CD4-positive, alpha-beta T cell treated with Interferon alpha-2 for 1 hour (primary cell): ENCODE measurements at places on chromosomes 12 and 14.

- DNase-seq = peak; percentile 19
These were observed 12.4 kb downstream of the FBRSL1 start for GRCh38 chr12:132502149-132502881.

DNA sequence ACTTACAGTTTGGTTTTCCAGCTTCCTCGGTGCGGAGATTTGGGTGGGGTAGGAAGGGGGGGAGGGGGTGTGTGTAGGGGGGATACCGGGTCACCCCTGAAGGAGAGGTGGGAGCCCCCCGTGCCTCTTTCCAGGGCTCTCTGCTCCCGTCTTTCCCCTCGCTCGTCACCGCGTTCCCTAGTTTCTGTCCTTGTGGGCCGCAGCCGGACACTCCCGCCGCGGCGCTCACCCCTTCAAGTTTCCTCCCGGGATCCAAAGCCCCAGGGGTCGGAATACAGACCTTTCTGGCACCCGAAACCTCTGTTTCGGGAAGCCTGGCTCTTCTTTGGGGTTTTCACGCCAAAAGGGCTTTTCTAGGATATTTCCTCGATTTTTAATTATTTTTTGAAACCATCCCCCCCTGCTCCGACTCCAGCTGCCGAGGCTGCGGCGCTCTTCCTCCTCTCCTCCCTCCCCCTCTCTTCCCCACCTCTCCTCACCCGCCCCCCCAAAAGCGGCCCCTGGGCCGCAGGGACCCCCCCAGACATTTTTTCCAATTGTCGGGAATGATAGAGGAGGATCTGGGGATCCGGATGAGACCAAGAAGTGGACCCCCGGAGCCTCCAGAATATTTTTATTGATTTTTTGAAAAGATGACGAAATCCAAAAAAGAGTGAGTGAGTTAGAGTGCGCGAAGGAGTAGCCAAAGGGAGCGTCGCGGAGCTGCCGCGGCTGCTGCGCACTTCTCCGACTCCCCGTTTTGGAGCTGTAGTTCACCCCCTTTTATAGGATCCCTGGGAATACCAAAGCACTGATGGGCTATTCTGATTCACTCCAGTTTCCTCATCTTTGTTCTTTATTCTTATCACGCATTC is 1.7 kb downstream of the CCND2 start:
- DNase-seq = no peak

- DNase-seq = no peak
These were observed 100.3 kb downstream of the SETD3 start for GRCh38 chr14:99380402-99380801.

DNA sequence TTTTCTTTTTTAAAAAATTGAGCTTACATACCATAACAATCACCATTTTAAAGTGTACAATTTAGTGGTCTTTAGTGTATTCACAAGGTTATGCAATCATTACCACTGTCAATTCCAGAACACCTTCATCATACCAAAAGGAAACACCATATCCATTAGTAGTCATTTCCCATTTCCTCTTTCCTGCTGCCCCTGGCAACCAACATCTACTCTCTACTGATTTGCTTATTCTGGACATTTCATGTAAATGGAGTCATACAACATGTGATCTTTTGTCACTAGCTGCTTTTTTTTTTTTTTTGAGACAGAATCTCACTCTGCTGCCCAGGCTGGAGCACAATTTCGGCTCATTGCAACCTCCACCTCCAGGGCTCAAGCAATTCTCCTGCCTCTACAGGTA is 66.8 kb upstream of the CFL2 start:
- no peak for DNase-seq

GRCh38 chr12:128815779-128816642 is 7.7 kb downstream of the SLC15A4 start:
- no peak for DNase-seq

DNA sequence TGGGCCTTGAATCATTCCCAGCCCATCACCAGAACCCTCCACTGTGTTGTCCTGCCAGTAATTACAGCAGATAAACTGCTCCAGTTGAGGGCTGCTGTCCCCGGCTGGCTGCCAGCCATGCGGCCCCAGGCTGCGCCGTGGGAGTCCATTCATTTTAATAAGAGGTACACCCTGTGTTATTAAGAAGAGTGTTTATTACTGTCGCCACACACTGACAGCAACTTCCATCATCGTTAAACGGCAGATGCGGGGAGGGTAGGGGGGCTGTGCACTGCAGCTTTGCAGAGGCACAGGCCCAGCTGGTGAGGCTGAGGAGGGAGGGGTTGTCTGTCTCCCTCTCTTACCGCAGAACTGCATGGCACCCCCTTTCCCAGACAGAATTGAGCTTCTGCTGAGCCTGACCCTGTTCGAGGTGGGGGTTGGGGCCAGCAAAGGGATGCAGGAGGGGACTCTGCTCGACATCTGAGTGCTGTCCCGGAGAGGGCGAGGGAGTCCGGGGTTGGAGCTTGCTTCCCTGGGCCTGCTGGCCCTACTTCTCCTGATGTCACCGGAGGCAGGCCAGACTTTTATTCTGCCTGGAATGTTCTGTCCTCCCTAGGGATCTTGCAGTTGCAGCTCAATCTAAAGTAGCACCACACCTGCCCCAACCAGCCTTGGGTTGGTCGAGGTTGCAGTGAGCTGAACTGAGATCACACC is 33.8 kb upstream of the GPATCH2L start:
- no peak for DNase-seq

- DNase-seq = no peak
These were observed 15.9 kb downstream of the RAB35 start for GRCh38 chr12:120100630-120101029.

DNA sequence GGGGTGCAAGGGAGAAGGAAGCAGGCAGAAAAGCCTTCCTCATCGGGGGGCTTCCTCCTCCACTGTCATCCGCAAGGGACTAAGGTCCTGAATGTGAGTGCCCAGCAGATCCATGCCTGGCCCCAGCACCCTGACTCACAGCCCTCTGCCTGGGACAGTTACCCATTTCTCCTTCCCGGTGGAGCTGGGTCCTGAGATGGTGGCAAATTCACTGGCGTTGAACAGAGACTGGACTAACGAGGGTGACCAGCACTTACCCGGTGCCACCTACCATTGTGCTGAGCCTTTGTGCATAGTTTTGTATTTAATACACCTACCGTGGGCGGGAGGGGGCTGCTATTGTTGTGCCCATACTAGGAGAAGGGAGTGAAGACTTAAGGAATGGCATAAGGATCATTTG is 30.9 kb upstream of the PLEKHG6 start:
- no peak for DNase-seq

DNA sequence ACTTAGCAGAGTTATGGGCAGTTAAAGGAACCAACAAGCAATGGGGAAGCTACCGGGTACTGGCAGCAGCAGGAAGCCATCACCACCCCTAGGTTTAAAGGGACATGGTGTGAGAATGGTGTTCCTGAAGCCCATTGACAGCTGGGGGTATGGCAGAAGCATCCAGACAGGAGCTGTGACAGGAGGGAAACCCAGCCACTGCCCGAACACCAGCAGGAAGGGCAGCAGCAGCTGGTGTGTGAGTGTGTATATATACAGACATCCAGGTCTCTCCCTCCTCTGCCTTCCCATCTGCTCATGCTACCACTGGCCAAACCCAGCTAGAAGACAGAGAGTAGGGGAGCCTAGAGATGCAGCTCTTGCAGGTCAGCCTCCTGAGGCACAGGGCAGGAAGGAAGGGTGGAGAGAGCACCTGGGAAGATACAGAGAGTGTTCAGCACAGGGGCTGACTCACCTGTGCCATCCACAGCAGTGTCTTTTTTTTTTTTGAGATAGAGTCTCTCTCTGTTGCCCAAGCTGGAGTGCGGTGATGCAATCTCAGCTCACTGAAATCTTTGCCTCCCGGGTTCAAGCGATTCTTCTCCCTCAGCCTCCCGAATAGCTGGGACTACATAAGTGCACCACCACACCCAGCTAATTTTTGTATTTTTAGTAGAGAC is 9.2 kb upstream of the ADCK1 start:
- no peak for DNase-seq

- DNase-seq = no peak
These were observed 251.7 kb upstream of the TBX3 start for GRCh38 chr12:114935658-114936057.

DNA sequence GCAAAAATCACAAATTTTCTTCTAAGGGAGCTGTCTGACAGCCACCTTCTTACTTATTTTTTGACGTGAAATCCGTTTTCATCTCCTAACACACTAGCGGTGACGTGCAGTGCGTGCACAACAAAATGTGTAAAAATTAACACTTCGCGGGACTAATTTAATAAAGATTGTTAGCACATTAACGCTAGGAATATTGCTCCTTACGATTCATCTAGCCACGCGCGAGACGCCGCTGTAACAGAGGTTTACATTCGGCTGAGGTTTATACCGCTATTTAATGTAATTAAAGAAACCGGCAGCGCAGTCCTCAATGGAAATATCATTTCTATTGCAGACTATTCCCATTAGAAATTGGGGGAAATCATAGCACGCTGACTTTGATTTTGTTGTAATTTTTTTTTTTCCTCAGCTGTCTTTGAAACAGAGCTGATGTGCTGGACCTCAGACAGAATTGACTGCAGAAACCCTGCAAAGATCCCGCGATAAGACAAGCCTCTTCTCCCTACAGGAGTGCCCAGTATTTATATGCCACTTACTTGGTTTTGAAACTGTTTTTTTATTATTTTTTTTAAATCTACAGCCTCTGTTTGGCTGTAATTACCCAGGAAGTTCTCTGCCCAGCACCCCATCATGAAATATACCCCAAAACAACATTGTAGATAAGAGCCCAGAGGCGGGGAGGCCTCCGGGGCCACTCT is 31.2 kb downstream of the BCL11B start:
- peak; percentile 65 for DNase-seq

GRCh38 chr14:90607141-90607540 is 209.1 kb downstream of the TTC7B start:
- DNase-seq = no peak

DNA sequence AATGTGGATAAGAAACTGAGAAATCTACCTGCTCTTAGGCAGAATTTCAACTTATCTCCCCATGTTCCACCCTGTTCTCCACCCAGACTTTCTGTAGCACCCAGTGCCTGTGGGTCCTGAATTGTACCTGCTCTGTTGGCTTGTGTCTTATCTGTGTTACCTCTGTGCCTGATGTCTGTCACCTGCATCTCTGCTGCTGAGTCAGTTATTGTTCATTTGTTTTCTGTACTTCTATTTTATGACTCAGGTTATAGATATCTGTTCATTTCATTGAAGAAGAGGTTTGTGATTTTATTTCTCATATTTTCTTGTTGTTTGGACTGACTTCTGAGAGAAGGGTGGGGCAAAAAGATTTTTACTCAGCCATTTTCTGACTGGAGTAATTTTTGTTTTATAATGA is 11.7 kb downstream of the SOCS4 start:
- DNase-seq = no peak

DNA sequence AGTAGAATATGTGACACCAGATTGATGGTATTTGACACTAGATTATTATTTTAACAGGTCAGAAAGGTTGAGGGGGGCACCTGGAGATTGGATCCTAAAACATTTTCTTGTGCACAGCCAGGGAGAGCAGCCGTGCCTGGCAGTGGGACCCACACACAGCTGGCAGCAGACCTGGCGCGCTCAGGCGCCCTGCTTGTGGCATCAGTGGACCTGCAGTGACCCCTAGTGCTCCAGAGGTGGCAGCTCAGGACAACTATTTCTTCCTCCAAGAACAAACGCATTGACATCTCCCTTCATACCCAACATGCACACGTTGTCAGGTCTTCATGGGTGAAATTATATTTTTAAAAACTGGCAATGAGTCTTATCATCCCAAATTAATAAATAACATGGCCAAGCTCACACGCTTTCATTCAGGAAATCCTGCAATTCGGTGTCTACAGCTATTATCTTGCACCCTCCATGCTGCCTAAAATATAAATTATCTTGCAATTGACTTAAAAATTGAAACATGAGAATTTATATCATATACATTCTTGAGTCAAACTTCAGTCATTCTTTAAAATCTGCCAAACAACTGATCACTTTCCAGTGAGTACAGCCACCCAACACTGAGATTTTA is 7.7 kb upstream of the TMEM132D start:
- DNase-seq = no peak

DNA sequence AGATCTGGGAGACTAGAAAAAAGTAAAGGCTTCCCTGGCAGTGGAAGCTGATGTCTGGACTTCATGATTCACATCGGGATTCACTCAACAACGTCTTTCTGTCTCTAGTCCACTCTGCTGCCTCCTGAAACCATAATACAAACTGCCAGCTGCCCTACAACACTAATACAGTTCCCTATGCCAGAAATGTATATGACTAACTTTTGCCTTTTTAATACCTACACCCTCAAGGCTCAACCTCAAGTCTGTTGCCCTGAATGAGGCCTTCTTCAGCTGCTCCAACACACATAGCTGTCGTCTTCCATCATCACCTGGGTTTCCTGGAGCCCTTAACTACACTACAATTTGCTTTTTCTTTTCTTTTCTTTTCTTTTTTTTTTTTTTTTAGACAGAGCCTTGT is 182.7 kb upstream of the BCL2L14 start:
- DNase-seq = no peak

DNA sequence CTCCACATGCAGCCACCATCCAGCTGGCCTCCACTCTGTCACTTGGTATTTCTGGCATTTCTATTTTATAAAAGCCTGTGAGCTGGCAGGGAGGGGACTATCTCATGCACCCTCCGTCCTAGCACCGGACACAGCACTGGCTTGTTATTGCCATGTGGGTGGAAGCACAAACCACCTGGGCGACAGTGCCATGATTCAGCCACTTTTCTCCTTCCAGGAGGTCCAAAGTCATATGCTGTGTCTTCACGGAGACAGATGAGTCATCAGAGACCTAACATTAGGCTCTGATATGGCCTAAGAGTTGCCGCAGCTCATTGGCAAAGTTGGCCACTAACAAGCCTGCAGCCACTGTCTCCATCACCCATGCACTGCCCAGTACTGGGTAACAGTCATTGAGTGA is 1123.0 kb downstream of the VRK1 start:
- DNase-seq = no peak

- DNase-seq = no peak
These were observed 49.0 kb downstream of the RERG start for GRCh38 chr12:15172060-15172822.

DNA sequence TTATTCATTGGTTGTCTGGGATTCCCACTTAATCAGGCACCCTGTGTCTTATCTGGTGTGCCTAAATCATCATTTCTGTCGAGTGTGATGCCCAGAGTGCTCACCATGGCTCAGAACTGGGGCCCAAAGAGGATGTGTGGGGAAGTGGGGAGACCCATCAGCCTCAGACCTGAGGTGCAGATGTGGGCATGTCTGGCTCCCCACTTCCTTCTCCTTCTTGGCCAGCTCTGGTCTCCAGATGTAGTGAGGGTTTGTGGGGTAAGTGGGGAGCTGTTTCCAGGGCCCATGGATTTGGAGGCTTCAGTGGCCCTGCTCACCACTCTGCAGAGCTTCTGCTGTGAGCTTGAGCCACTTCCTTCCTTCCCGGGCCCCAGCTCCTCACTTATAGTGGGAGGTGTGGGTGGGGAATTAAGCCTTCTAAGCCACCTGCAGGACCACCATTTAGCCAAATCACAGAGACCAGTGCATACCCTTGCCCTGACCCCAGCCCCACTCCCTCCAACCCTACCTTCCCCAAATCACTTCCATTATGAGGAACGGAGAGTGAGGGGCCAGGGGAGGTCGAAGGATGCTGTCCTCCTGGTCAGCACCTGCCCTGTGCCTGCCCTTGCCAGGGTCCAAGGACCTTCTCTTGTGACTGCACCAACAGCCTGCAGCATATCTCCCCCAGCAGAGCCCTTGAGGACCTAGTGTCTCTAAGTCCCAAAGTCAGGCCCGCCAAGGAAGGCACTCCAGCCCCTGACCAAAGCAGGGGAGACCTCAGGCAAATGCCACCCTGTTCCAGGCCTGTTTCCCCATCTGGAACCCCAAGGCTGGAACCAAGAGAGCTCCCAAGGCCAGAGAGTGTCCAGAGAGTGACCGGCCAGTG is 278.2 kb upstream of the RTL1 start:
- DNase-seq = no peak

GRCh38 chr12:12088761-12089160 is 18.0 kb downstream of the BCL2L14 start:
- DNase-seq = no peak
